ENCODE measurements at places on chromosomes 4 and X.
A peak's percentile ranks its signal among the peaks of the same experiment; 100 is the strongest.

- DNase-seq = no peak
Measured at GRCh38 chr4:168309781-168310180, 8.8 kb downstream of the DDX60 start.

DNA sequence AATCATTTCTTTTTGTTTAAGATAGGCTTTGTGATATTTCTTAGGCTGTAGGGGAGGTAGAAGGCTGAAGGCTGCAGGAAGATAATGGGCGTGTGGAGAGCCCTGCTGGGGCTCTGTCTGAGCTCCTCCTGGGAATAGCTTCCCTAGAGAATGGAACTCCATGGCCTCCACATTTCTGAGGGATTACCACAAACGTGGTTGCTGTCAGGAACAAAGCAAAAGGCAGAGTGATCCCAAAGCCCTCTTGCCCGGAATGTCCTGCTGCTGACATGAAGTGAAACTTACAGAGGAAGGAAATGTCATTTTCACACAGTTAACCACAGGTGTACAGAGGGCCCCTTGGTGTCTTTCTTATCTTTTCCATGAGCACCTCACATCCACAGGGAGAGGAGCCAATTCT, 89.3 kb downstream of the DDIT4L start:
- DNase-seq = no peak

DNA sequence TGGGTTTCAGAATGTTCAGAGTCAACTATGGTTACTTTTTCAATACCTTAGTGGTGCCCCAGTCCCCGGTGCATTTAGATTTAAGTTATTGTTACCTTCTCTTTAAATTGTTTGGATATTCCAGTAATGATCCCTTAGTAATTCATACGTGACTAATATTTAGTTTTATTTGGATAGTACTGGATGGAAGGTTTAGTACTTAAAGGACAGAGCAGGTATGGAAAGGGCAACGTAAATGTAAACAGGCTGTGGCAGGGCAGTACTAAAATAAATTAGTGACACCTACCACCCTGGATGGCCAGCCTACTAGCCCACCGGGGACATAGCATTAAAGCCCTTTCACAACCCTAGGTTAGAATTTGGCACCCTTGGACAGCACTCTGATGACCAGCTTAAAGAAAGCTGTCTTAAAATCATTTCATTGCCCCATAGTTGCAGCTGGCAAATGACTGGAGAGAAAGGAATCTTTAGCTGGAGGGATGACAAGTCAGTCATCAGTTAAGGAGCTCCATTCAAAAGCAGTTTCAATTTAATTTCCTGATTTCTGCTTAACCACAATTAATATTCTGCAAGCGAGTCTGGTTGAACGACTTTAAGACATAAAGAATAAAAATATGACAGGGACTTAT, 16.4 kb downstream of the PLP1 start:
- no peak for DNase-seq

DNA sequence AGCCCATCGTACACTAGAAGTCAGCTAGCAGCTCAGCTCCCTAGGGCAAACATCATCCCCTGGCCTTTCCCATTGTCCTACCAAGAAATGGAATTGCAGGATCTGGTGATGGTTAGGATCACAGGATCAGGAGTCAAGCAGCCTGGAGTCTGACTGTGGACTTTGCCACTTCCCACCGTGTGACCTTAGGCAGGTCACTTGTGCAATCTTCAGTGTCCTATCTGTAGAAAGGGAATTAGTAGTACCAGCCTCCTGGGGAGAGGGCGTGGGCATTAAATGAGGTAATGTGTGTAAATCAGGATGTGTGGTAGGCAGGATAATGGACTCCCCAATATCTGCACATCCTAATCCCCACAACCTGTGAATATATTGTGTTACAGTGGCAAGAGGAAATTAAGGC, 38.6 kb upstream of the APLN start:
- DNase-seq = no peak

- no peak for DNase-seq
Measured at GRCh38 chr4:183140911-183141320, 41.9 kb downstream of the WWC2 start.

DNA sequence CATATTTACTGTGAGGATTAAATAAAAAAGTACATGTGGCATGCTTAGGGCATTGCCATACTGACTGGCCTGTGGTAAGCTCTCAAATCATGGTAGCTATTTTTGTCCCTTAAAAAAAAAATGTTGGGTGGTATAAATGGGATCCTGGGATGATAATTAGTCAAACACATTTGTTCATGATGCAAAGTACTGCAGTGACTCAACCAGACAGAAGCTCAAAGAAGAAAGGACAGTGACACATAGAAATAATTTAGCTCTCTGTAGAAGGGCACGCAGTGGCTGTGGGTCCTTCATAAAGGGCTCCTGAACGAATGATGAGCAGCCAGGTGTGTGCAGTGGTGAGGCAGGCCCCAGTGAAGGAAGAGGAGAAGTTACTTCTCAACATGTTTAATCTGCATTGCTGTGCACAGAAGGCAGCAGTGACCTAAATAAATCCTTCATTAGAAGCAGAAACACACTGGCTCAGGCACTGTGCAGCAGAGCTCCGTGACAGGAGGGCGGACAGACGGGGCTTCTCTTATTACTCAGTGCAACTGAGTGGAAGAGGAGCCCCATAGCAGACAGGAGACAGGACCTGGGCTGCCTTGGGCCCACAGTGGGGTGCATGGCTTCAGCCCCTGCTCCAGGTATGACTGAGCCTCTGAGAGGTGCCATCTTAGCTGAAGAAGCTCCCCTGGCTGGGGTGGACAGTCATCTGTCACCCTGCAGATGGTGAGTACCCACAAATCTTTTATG, 20.3 kb downstream of the HS3ST1 start:
- DNase-seq = no peak

GRCh38 chr4:177155454-177155853, 154.2 kb upstream of the NEIL3 start:
- no peak for DNase-seq

DNA sequence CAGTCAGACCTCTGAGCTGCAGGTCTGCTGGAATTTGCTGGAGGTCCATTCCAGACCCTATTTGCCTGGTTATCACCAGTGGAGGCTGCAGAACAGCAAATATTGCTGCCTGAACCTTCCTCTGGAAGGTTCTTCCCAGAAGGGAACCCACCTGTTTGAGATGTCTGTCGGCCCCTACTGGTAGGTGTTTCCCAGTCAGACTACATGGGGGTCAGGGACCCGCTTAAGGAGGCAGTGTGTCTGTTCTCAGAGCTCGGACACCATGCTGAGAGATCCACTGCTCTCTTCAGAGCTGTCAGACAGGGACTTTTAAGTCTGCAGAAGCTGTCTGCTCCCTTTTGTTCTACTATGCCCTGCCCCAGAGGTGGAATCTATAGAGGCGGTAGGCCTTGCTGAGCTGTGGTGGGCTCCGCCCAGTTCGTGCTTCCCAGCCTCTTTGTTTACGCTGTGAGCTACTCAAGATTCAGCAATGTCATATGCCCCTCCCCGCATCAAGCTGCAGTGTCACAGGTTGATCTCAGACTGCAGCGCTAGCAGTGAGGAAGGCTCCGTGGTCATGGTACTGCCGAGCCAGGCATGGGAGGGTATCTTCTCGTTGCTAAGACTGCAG, 44.1 kb upstream of the KDR start:
- DNase-seq = no peak

DNA sequence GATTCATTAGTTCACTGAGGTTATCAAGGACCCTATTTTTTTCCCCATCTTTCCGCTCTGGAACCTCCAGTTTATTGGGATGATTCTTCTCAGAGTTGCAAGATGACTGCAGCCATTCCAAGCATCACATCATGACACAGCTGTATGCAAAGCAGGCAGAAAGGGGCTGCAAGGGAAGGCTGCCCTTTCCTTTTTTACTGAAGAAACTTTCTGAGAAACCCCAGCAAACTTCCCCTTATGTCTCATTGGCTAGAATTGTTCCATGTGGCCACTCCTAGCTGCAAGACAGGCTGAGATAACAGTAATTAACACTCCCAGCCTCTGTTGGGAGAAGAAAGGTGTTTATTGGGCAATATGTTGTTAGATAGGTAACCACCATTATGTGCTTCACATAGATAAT, 102.6 kb downstream of the SATL1 start:
- no peak for DNase-seq

- peak; percentile 21 for DNase-seq
Measured at GRCh38 chrX:132227383-132228112, 8.3 kb upstream of the RAP2C start.

DNA sequence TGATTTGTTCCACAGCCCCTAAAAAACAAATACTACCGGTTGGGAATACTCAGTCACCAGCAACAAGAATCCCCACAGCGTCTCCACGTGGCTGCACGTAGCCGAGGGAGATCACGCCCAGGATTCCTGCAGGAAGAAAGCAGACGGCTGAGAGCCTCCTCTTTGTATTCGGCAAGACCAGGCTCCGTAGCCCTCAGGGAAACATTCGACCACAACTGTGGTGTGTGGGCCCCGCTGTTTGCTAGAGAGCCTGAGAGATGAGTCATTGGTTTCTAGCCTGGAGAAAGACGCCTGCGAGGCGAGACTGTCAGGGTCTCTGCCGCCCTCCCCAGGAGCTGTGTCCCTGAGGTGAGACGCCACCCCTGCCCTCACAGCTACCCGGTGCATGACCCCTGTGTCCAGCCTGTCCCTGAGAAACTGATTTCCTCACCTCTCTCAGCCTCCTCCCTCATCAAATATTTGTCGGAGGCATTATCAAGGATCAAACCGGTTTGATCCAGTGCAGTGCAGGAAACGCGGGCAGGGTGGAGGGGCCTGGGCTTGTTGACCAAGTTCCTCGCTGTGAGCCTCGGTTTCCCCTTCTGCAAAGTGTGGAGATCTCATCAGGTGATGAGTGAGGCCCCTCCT, 4.7 kb upstream of the S100P start:
- DNase-seq = no peak

GRCh38 chrX:50381729-50382415, 88.8 kb downstream of the DGKK start:
- DNase-seq = no peak

GRCh38 chr4:102399021-102399420, 53.7 kb upstream of the SLC39A8 start:
- no peak for DNase-seq

GRCh38 chr4:127080141-127080540, 552.6 kb upstream of the INTU start:
- no peak for DNase-seq

DNA sequence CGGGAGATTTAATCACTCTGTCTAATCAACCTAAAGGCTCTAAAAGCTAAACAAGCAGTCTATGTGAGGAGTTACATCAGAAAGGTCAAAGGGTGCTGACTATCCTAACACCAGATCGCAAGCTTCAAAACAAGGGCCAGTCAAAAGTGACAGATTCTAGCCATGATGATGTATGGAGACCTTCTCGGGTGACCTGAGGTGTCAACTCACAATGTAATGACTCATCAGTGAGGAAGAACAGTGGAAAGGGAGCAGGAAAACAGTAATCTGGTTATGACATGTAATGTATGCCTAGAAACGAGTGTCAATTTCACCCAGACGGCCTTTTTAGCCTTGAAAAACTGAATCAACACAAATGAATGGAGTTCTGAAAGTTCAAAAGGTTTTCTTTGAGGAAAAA, 375.3 kb downstream of the IDS start:
- no peak for DNase-seq

DNA sequence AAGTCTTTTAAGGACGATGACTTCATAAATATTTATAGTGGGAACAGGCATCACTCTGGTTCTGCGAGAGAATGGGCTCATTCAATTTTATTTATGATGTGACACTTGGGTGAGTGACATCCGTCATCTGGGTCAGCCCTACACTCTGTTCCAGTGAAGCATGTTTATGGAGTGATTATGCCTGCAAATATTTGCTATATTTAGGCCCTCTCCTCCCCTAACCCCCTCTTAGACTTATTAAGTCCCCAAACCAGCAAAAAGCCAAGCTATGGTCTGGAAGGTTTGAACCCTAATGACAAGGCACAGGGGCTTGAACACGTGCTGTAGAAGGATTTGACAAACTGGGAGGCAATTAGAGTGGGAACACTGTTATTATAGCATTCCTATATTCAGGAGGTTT, 55.9 kb downstream of the C4orf51 start:
- DNase-seq = no peak

DNA sequence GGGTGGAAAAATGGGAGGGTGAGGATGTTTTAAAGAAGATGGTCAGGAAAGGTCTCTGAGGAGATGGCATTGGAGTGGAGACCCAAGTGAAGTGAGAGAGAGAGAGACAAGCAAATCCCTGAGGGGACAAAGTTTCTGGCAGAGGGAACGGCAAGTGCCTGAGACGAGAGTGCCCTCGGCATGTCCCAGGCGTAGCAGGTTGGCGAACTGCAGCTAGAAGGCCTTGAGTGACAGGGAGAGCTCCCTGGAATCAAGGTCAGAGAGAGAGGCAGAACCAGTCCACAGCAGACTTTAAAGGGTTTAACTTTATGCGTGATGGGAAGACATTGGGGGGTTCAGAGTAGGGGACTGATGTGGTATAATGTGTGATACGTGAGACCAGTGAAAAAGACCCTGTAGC, 150.2 kb upstream of the HAND2 start:
- DNase-seq = no peak

GRCh38 chr4:116321471-116321870, 763.9 kb downstream of the TRAM1L1 start:
- DNase-seq = no peak

GRCh38 chr4:114264452-114264851, 285.0 kb upstream of the ARSJ start:
- no peak for DNase-seq

- no peak for DNase-seq
Measured at GRCh38 chr4:173461170-173461569, 62.3 kb upstream of the SCRG1 start.

- no peak for DNase-seq
Measured at GRCh38 chr4:125179727-125180126, 135.0 kb upstream of the FAT4 start.

- no peak for DNase-seq
Measured at GRCh38 chr4:52600275-52600674, 58.8 kb downstream of the USP46 start.

DNA sequence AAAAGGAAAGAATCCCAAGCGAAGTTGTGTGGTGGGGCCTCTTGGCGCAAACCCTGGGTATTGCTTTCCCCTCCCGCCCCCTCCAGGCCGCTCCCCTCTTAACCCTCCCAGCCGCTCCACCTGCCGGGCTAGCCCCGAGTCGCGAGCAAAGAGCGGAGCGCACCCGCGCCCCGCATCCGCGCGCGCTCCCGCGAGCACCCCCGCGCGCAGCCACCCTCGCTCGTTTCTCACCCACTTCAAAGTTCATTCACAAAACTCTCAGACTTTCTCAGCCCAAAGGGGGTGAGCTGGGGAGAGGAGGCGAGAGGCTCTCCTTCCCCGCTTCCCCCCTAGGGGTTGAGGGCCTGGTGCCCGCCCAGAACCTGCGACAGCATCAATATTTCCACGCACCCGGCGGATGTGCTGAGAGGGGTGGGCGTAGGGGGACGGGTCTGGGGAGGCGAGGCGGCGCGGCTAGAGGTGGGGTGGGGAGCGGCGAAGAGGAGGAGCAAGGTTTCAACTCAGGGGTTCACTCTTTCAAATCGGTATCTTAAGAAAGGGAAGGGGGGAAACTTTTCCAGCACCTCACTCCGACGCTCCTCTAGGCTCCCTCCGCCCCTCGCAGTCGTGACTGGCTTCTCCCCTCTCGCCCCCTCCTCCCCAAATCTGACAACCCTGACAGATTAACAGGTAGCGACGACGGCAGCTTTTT, 1.8 kb downstream of the MAML3 start:
- peak; percentile 80 for DNase-seq
